Activated CD8-positive, alpha-beta memory T cell treated with anti-CD3 and anti-CD28 coated beads, Interleukin-2, amount 10 ng/mL, durations not matched to agents 7 days and 5 days (primary cell): ENCODE measurements at places on chromosomes 2 and 18.

GRCh38 chr18:43078478-43079092, 36.9 kb downstream of the RIT2 start:
- no peaks in the 10 kb centered on the region for H3K36me3 ChIP-seq
- no peak overlapping the region for H3K27ac ChIP-seq
- no peaks in the 10 kb centered on the region for H3K4me1 ChIP-seq
- no peak for DNase-seq
- no peaks in the 10 kb centered on the region for H3K27me3 ChIP-seq

DNA sequence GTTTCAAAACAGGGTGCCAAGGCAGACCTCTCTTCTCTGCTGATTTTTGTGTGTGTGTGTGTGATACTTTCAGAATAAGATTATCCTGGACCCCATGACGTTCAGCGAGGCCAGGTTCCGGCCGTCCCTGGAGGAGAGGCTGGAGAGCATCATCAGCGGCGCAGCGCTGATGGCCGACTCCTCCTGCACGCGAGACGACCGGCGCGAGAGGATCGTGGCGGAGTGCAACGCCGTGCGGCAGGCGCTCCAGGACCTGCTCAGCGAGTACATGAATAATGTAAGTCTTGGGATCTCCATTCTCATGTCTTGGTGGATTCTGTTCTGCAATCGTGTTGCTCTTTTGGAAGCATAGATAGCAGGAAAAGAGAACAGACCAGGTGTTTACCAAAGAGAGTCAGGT, 395.0 kb downstream of the LRRTM1 start:
- no peaks in the 10 kb centered on the region for H3K36me3 ChIP-seq
- H3K4me3 ChIP-seq, result no peak overlapping the region
- H3K27me3 ChIP-seq, result no peaks in the 10 kb centered on the region
- no peaks in the 10 kb centered on the region for H3K4me1 ChIP-seq
- no peak overlapping the region for H3K27ac ChIP-seq

- no peaks in the 10 kb centered on the region for H3K4me1 ChIP-seq
- H3K27me3 ChIP-seq, result no peaks in the 10 kb centered on the region
- no peak overlapping the region for H3K27ac ChIP-seq
- H3K36me3 ChIP-seq, result no peaks in the 10 kb centered on the region
- DNase-seq, result no peak
Measured at GRCh38 chr2:223537651-223538601, 64.2 kb downstream of the SCG2 start.

DNA sequence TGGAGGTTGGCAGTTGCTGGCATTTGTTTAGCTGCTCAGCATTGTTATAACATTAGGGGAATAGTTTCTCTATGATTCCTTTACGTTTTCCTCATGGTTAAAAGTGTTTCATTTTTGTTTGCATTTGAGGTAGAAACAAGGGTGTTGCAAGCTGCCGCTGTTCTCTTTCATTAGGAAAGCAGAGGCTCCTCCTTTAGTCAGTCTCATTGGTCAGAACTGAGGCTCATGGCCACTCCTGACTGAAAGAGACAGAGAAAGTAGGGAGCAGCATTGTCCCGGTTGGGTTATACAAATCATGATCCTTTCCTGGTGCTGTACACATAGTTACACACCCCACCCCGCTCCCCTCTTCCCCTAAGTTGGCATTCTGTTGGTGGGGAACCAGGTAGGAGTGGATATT, 59.8 kb upstream of the PTH2R start:
- no peak overlapping the region for H3K27ac ChIP-seq
- H3K4me3 ChIP-seq, result no peak overlapping the region
- H3K27me3 ChIP-seq, result no peaks in the 10 kb centered on the region
- H3K4me1 ChIP-seq, result no peaks in the 10 kb centered on the region
- peaks cover 40% of the 10 kb centered on the region for H3K36me3 ChIP-seq

GRCh38 chr2:234162861-234163260, 112.4 kb downstream of the SPP2 start:
- no peak overlapping the region for H3K4me3 ChIP-seq
- DNase-seq, result no peak
- H3K27ac ChIP-seq, result no peak overlapping the region
- H3K36me3 ChIP-seq, result peaks cover 1% of the 10 kb centered on the region

DNA sequence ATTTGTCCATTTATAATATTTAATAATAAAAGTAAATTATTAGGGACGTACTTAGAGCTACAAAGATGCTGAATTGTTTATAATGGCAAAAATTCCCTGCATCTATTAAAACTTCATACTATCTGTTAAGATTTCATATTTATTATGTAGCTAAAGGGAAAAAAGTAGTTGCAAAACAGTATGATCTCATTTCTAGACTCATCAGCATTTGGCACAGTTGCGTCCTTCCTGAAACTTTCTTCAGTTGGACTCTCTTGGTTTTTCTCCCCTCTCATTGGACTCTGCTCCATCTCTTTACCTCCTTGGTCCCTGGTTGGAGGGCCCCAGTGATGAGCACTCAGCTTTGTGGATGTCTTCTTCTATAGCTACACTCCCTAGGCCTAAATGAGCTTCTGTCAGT, 99.6 kb downstream of the TMEM247 start:
- H3K27me3 ChIP-seq, result no peaks in the 10 kb centered on the region
- no peak overlapping the region for H3K4me3 ChIP-seq
- H3K27ac ChIP-seq, result no peak overlapping the region
- H3K36me3 ChIP-seq, result peaks cover 6% of the 10 kb centered on the region
- no peak for DNase-seq

DNA sequence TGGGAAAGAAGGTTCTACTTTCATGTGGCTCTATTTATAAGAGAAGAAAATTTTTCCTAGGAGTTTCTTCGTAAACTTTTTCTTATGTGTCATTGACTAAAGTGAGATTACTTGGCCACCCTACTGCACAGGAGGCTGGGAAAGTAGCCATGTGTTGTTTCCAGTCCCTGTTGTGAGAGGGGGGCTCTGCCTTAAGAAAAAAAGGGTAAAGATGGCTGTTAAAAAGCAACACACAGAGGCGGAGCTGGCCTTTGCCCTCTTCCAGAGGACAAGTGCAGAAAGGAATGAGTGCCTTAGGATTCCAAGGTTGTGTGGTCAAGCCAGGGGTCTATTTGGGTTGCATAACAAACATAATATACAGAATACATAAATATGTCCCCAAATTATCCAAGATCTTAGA, 230.0 kb upstream of the CXCR4 start:
- no peak overlapping the region for H3K27ac ChIP-seq
- DNase-seq, result no peak
- H3K27me3 ChIP-seq, result no peaks in the 10 kb centered on the region
- peaks cover 1% of the 10 kb centered on the region for H3K36me3 ChIP-seq
- H3K4me3 ChIP-seq, result no peak overlapping the region
- peaks cover 5% of the 10 kb centered on the region for H3K4me1 ChIP-seq

- peaks cover under 1% of the 10 kb centered on the region for H3K36me3 ChIP-seq
- peak overlapping the region; percentile 1 for H3K27ac ChIP-seq
- H3K27me3 ChIP-seq, result no peaks in the 10 kb centered on the region
- peaks cover 30% of the 10 kb centered on the region for H3K4me1 ChIP-seq
- no peak for DNase-seq
- no peak overlapping the region for H3K4me3 ChIP-seq
Measured at GRCh38 chr2:45895241-45895861, 243.9 kb downstream of the PRKCE start.

GRCh38 chr18:60047556-60047955, 147.8 kb downstream of the PMAIP1 start:
- H3K27ac ChIP-seq, result no peak overlapping the region
- no peak for DNase-seq
- no peaks in the 10 kb centered on the region for H3K4me1 ChIP-seq
- peaks cover 3% of the 10 kb centered on the region for H3K27me3 ChIP-seq
